ENCODE measurements at places on chromosomes 11 and 22. TPM values are rescaled to one million over a fixed set of nuclear protein-coding genes. Genes with fewer than 3 reads are reported as not detected.

GRCh38 chr11:35170503-35170902, 31.5 kb downstream of the CD44 start:
- DNase-seq: no peak

DNA sequence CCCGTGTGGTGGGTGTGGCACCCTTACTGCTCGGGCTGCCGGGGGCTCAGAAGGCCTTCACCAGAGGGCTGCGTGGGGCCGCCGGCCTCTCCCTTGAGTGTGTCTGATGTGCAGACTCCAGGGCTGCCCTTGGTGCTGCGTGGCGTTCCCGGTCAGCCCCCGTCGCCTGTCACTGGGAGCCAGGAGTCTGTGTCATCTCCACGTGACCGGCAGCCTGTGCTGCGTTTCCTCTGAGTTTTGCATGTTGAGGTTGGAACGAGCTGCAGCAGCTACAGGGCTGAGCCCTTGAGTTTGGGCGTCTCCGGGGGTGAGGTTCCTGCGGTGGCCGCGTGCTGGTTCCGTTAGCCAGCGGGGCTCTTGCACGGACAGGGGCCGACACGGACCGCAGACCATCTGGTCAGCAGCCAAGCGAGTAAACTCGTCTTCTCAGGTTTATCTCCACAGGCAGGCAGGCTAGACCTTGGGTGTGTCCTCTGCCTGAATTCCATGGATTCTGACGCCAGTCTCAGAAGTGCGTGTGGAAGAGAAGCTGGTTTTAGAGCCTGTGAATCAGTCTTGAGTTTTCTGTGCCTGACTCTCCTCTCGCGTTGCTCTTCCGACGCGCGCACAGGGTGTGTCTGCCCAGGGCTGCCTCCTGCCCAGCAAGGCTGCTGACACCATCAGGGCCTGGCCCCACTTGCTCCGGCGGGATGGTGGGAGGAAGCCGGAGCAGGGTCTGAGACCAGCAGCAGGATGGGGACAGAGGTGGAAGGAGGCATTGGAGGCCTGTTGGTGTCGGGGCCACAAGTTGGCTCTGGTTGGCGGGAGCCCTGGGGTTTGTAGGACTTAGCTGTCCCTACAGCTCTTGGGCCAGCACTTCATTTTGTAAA, 10.5 kb downstream of the PTDSS2 start:
- DNase-seq: no peak

GRCh38 chr11:85774256-85775101, 36.5 kb downstream of the SYTL2 start:
- no peak for DNase-seq

Gene F2
- total RNA-seq: not detected

All from esophagus muscularis mucosa (tissue), 4 donors.